ENCODE measurements at places on chromosomes 2 and 18.

DNA sequence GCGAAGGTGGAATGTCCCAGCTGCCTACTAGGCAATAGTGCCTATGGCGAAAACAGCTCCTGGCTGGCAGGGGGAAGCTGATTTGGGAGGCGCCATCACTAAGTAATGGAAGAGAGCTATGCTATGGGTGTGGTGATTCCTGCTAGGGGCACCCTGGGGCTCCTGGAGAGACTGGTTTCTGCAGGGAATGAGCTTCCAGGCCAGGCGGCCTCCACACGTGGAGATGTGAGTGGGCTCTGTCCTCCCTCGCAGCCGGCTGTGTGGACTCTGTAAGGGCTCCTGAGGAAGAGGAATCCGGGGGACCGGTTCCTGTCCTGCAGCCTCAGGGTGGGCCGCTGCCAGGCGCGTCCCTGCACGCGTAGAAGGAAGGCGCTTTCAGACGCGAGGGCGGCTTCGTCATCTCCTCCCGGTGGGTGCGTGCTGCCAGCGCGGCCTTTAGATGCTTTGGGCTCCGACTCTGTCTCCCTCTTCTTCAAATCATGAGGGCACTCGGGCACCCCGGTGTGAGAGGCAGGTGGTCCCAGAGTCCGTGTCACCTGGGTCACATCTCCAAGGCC is 55.5 kb upstream of the ANKRD62 start:
- DNase-seq = peak; percentile 28

GRCh38 chr2:10750610-10751009 is 29.2 kb downstream of the ATP6V1C2 start:
- peak; percentile 8 for DNase-seq

DNA sequence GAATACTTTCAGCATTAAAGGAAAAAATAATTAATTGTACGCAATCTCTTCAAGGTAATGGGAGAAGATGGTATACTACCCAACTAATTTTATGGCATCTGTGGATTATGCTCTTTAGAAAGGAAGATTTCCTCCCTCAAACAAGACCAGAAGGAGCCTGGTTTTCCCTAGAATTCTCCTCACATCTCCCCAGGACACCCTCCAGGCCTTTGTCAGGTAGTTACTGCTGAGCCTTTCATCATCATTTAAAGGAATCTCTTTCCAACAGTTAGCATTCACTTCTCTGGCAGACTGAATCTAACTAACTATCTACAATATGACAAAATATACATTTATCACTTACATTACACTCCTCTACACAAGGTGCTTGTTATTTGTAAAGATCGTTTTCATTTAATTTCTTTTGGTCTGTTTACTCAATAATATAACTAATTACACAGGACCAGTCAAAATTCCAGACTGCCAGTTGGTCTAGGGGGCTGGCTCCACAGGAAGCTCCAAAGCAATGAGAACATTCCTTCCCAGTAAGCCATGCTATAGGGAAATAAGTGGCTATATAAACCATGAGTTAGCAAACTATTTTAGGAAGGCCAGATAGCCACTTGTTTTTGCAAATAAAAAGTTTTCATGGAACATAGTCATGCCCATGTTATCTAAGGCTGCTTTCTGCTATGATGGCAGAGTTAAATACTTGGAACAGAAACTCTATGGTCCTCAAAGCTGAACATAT is 19.1 kb downstream of the ZNF24 start:
- DNase-seq = peak; percentile 23

DNA sequence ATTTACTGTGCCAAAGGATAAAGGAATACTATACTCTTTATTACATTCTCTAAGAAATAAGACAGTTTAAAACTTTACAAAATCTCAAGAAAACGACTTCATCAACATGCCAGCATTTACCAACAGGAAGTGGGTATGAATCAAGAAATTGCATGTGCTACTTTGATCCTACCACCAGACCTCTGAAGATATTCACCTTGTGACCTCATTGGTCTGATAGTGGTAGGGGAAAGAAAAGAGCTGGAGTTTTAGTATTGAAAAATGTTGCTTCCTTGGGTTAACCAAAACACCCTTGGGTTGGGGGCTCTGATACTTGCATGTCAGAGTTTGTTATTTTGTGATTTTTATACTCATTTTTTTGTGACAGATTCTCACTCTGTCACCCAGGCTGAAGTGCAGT is 84.1 kb upstream of the LPIN2 start:
- DNase-seq = no peak

GRCh38 chr2:54295911-54296310 is 39.9 kb upstream of the TSPYL6 start:
- no peak for DNase-seq

DNA sequence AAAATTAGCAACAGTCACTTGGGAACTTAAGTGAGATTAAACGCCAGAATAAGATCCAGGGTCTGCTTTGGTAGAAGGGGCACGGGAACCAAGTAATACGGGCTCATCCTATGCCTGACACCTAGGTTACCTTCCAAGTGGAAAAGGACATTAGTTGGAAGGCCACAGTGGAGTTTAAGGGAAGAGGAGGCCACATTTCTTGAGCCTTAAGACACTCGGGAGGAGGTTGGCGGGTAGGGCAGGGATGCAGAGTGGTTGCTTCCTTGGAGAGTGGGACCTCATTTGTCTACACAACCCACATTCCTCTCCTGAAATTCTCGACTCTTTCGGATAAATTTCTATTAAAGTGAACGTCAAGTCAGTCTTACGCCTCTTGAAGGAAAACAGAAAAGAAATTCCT is 510 bp upstream of the DNAH6 start:
- DNase-seq = no peak

- DNase-seq = peak; percentile 91
These were observed 35.5 kb downstream of the IL1R2 start for GRCh38 chr2:102027036-102027980.

- peak; percentile 13 for DNase-seq
These were observed 346.7 kb downstream of the RAD51AP2 start for GRCh38 chr2:17171446-17172049.

- DNase-seq = no peak
These were observed 31.6 kb upstream of the MAP3K20 start for GRCh38 chr2:173043897-173044519.

DNA sequence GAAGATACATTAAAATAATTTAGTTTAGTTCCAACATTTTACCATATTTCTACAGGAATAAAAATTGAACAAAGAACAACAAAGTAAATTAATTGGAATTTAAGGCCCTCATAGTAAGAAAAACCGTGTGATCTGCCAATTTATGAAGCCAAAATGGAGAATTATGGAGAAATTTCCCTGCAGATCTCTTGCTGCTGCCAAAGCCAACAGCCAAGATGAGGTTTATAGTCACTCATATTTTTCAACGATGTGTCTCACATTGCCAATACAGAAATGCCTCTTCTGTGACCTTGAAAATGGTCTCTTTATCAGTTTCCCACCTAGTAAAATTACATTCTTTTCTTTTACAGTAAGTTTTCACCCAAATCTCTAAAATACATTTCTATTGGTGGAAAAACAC is 317.2 kb upstream of the FIGN start:
- no peak for DNase-seq

DNA sequence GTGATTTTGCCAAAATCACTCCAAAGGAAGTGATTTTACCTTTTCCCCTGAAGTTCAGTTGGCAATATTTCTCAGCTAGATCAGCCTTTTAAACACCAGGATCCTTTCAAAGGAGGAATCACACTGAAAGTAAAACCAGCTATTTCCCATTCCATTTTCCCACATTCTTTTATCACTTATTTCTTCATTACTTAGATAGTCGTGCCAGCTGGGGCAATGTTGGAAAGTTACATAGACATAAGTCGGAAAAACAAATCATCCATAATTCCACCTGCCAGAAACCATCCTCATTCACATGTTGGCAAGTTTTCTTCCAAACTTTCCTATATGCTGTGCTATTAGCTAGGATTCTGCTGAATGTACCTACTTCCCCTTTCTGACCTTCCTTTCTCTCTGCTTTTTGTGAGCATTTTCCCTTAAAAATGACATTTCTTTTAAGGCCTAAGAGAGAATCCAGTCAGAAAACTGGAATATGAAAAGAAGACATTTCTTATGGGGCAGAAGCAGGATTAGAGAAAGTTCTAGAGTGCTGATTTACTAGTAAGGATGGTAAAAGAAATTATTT is 170.0 kb upstream of the STK17B start:
- no peak for DNase-seq

GRCh38 chr2:192398236-192398635 is 203.5 kb upstream of the TMEFF2 start:
- DNase-seq = no peak

GRCh38 chr18:77030201-77030600 is 102.4 kb downstream of the MBP start:
- DNase-seq = no peak

DNA sequence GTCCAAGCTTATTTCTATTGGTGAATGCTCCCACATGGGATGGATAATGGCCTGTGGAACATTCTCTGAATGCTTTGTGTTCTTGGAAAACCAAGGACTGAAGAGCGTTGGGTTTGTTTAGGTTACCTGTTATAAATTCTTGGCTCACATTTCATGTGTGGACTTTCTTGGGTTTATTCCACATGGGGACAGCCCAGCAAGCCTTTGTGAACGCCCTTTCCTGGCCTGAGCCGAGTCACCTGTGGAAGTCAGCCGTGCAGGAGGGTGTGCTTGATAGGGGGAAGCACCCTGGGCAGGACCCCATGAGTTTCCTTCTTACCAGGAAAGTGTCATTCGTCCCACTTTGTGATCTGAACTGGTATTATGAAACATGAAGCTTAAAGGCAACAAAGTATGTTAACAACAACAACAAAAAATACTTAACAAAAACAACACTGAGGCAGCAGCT is 4.1 kb downstream of the RAB31 start:
- DNase-seq = no peak

All from fibroblast of pulmonary artery (primary cell).